Stimulated activated CD4-positive, alpha-beta T cell treated with anti-CD3 and anti-CD28 coated beads, TNF-alpha, amount 100 ng/mL, for 1 hour (primary cell): ENCODE measurements at places on chromosomes 7 and 10.

DNA sequence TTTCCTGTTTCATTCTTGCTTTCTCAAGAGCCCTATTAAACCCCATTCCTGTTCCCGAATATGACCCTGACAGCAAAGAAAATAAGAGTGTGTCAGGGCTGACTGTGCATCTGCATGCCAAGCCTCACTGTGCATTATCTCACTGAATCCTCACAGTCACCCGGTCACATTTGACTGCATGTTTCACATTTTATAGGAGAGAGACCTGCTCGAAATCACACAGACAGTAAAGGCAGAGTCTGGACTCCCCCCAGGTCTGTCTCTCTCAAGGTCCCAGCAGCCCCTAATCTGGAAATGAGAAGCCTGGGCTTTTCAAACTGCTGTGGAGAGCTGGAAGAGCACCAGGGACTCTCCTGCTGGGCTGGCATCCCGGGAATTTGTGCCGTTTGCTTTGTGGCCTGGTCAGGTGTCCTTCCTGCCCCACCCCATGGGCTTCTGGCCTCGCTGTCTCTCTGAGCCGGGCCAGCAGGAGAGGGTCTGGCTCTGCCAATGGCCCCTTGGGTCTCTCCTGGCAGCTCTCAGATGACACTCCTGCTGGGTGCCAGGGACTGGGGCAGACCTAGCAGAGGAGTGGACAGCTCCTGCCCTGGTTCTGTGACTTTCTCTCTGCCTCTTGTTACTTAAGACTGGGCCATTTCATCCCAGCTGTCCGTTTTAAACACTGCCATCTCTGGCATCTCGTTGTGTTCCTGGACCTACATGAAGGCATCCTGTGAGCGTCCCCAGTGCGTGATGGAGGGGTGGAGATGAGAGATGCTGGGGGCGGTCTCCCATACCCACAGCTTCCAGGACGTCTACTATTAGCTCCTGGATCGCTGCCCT lies 173.6 kb downstream of the ARHGAP12 start:
- DNase-seq = no peak

DNA sequence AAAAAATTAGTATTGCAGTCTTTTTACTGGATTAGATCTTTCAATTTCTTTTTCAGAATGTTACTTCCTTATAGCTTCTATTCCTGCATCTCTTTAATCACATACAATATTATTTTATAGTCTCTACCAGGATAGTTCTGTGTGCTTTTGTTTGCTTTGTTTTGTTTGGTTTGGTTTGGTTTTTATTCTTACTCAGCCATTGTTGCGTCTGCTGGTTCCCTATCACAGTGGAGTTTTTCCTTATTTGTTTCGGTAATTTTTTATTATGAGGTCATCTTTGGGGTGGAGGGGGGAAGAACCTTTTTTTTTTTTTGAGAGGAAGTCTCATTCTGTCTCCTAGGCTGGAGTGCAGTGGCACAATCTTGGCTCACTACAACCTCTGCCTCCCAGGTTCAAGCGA lies 9.0 kb upstream of the BAIAP2L1 start:
- no peak for DNase-seq

DNA sequence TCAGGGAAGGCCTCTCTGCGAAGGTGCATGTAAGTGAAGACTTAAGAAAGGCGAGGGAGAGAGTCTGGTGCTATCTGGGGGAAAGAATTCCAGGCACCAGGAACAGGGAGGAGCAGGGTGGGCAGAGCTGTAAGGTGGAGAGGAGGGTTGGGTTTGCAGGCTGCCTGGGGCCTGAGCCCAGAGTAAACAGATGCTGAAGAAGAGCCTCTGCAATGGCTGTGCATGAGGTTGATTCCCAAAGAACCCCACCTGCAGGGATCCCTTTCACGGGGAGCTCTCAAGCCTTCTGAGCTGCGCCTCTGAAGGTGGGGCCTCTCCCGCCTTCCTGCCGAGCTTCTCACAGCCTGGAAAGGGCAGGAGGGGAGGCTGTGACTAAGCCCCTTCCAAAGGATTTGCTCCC lies 115.1 kb downstream of the RNF216 start:
- DNase-seq = no peak

DNA sequence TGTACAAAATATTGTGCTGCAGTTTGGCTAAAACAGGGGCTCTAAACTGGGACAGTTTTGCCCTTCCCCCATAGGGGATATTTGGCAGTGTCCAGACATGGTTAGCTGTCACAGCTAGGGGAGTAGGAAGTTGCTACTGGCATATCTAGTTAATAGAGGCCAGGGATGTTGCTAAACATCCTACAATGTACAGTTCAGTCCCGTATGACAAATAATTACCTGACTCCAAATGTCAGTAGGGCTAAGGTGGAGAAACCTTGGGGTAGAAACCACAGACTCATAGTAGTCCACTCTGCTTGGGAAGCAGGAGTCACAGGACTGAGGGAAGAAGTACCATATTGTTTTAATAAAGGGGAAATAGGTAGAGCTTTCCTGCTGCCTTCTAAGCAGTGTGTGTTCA lies 39.8 kb downstream of the WBP1L start:
- DNase-seq = no peak

DNA sequence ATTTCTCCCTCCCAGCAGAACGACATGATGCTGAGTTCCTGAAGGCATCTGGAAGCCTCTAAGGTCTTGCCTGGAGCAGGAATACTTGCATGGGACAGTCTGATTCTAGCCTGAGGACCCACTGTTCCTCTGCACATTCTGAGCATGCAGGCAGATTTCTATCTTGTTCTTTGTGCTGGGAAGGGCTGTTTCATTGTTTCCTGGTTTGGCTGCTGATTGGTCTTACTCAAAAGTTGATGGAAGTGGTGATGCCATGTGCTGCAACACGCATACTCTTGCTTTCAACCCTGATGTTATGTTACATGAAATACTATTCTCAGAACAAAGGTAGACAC lies 307.0 kb downstream of the GATA3 start:
- no peak for DNase-seq
